ENCODE measurements at places on chromosomes 1 and 21.

GRCh38 chr1:231844986-231845502, 218.5 kb downstream of the DISC1 start:
- DNase-seq = peak; percentile 19

- no peak for DNase-seq
Observed at GRCh38 chr1:237470712-237471338, 419.9 kb downstream of the ZP4 start.

DNA sequence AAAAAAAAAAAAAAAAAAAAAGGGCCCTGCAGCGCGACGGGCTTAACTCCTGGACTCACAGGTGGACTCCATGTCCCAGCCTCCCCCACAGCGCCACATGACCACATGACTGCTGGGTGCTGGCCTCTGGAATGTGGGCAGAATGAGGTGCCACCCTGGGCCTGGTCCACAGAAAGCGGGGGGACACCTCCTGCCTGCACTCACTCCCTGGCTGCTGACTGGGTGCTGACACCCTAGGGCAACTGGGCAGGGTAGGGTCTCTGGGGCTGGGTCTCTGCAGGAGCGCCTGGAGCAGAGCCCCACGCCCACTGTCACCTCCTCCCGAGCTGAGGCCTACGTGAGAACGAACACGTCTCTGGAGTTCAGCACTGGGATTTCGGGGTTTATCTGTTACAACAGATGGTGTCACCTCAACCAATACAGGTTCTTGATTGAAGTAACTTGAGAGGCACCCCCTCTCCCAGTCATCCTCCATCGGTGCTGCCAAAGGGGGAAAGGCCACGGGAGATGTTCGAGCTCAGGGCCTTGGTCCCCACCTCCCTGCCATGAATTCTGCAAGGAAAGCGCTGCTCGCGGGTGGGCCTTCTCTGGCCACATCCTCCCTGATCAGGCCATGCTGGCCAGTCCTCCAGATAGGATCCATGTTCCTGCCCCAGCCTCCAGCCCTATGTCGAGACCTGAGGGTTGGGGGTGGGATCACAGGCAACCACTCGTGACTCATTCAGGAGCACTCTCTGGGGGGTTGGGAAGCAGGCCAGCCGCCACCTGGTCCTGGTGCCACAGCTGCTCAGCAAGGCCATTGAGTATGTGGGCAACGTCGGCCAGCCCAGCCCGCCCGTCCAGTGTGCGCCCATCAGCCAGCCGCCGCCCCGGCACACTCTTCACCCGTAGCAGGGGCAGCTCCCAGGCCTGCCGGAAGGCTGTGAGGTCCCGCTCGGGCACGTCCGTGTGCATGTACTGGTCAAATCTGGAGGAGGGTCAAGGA, 5.4 kb downstream of the CPLANE2 start:
- no peak for DNase-seq

- DNase-seq = peak; percentile 37
Observed at GRCh38 chr1:156627313-156627880, 8.2 kb downstream of the HAPLN2 start.
